ENCODE measurements at places on chromosomes 7 and 10.
A peak's percentile ranks its signal among the peaks of the same experiment; 100 is the strongest.

DNA sequence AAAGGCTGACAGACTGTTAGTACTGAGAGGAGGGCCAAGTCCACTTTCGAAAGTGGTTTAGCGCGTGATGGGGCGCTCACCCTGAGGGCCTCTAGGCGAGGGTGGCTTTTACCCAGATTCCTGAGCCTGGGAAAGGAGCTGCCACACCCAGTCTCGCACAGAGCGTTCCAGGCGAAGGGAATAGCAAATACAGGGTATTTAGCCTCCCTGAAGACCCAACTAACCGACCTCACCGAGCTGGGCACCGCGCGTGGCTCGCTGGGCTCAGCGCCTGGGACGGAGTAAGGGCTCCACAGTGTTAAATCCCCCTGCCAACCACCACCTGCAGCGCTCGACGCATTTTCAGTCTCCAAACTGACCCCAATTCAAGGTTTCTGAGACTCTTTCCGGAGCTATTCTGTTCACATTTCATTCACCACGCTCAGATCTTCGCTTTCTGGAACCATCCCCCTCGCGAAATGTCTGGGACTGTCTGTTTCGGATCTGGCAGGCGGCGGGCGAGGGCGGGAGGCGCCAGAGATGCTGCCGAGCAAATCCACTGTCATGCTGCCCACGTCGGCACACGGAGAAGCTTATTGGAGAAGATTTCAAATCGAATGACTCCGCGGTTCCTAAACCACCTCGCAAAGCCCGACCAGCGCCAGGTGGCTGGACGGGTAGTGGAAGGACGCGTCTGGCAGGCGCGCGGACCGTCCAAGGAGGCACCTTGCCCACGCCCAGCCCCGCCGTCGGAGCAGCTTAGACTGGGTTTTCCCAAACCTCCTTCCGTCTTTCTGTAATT is 1.4 kb upstream of the OSBPL3 start:
- DNase-seq = peak; percentile 41
- peak overlapping the region; percentile 97 for H3K27ac ChIP-seq
- H3K27me3 ChIP-seq = peaks cover 16% of the 10 kb centered on the region
- peak overlapping the region; percentile 95 for H3K4me3 ChIP-seq

GRCh38 chr7:29306319-29306991 is 111.9 kb downstream of the CHN2 start:
- DNase-seq = no peak
- no peak overlapping the region for H3K27ac ChIP-seq
- H3K36me3 ChIP-seq = peaks cover 11% of the 10 kb centered on the region
- peaks cover 2% of the 10 kb centered on the region for H3K27me3 ChIP-seq
- no peak overlapping the region for H3K4me3 ChIP-seq

- peaks cover 16% of the 10 kb centered on the region for H3K4me1 ChIP-seq
- H3K4me3 ChIP-seq = no peak overlapping the region
- H3K27ac ChIP-seq = no peak overlapping the region
- no peak for DNase-seq
- H3K36me3 ChIP-seq = no peaks in the 10 kb centered on the region
Observed at GRCh38 chr7:7924303-7924702, 44.3 kb upstream of the GLCCI1 start.

- H3K4me1 ChIP-seq = peaks cover 17% of the 10 kb centered on the region
- peaks cover 5% of the 10 kb centered on the region for H3K36me3 ChIP-seq
- H3K27ac ChIP-seq = no peak overlapping the region
- DNase-seq = peak; percentile 32
- H3K27me3 ChIP-seq = no peaks in the 10 kb centered on the region
Observed at GRCh38 chr7:33807779-33808482, 97.4 kb upstream of the BMPER start.

- no peaks in the 10 kb centered on the region for H3K36me3 ChIP-seq
- no peak for DNase-seq
- peaks cover 2% of the 10 kb centered on the region for H3K27me3 ChIP-seq
- H3K4me3 ChIP-seq = no peak overlapping the region
- peaks cover 26% of the 10 kb centered on the region for H3K4me1 ChIP-seq
Observed at GRCh38 chr10:71527135-71527534, 130.4 kb downstream of the CDH23 start.

GRCh38 chr10:106252541-106252940 is 912.0 kb downstream of the SORCS1 start:
- H3K27me3 ChIP-seq = no peaks in the 10 kb centered on the region
- peaks cover 17% of the 10 kb centered on the region for H3K4me1 ChIP-seq
- no peaks in the 10 kb centered on the region for H3K36me3 ChIP-seq
- H3K4me3 ChIP-seq = no peak overlapping the region
- no peak for DNase-seq

GRCh38 chr7:99260395-99260794 is 12.2 kb upstream of the MYH16 start:
- H3K27ac ChIP-seq = no peak overlapping the region
- no peak for DNase-seq
- H3K4me3 ChIP-seq = no peak overlapping the region
- no peaks in the 10 kb centered on the region for H3K4me1 ChIP-seq
- H3K27me3 ChIP-seq = no peaks in the 10 kb centered on the region

- H3K4me3 ChIP-seq = no peak overlapping the region
- H3K27ac ChIP-seq = no peak overlapping the region
- peaks cover 4% of the 10 kb centered on the region for H3K4me1 ChIP-seq
- no peaks in the 10 kb centered on the region for H3K27me3 ChIP-seq
- peaks cover 11% of the 10 kb centered on the region for H3K36me3 ChIP-seq
Observed at GRCh38 chr10:129275886-129276285, 191.2 kb upstream of the MGMT start.

DNA sequence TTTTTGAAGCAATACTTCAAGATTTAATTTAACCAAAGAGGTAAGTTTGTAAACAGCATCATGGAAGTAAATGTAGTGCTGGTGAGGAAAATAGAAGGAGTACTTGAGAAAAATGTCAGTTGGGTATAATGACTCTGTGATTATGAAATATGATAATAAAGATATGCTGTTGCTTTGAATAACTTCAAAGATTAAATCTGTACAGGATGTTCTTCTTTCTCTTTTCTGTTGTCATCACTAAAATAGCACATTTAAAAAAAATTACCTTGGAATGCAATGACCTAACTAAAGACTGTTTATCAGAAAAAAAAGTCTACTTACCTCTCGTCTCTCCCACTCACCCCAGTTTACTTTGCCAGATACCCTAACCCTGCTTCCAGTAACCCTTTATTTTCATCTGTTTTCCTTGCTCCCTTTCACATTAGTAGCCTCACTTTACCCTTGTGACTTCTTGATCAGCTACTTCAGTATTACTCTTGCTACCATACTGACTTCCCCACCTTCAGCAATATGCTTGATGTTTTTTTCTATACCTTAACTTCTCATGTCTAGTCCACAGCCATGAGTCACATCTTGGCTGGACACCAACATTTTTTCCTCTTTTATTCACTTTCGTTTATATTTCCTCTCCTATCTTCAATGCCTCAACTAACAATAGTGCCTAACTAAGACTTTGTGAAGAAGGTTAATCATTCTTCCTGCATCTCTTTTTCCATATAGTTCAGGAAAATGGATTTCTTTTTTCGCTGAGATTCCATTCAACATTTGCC is 29.7 kb upstream of the TAS2R16 start:
- H3K36me3 ChIP-seq = peaks cover 4% of the 10 kb centered on the region
- no peak overlapping the region for H3K27ac ChIP-seq
- H3K4me3 ChIP-seq = no peak overlapping the region
- peaks cover 2% of the 10 kb centered on the region for H3K27me3 ChIP-seq

GRCh38 chr7:138584283-138584682 is 116.9 kb downstream of the SVOPL start:
- no peak overlapping the region for H3K27ac ChIP-seq
- no peaks in the 10 kb centered on the region for H3K36me3 ChIP-seq
- no peak for DNase-seq
- H3K4me1 ChIP-seq = no peaks in the 10 kb centered on the region

- no peaks in the 10 kb centered on the region for H3K36me3 ChIP-seq
- peaks cover 3% of the 10 kb centered on the region for H3K27me3 ChIP-seq
- no peak overlapping the region for H3K27ac ChIP-seq
- peak overlapping the region; percentile 1 for H3K4me3 ChIP-seq
- peaks cover 28% of the 10 kb centered on the region for H3K4me1 ChIP-seq
Observed at GRCh38 chr10:96955794-96956193, 123.7 kb downstream of the LCOR start.

GRCh38 chr10:35606430-35606829 is 1.3 kb downstream of the GJD4 start:
- H3K36me3 ChIP-seq = peaks cover 13% of the 10 kb centered on the region
- H3K4me1 ChIP-seq = no peaks in the 10 kb centered on the region
- H3K27me3 ChIP-seq = peaks cover 8% of the 10 kb centered on the region

- no peak overlapping the region for H3K4me3 ChIP-seq
- peaks cover 3% of the 10 kb centered on the region for H3K27me3 ChIP-seq
- no peak overlapping the region for H3K27ac ChIP-seq
- no peaks in the 10 kb centered on the region for H3K36me3 ChIP-seq
- peaks cover 2% of the 10 kb centered on the region for H3K4me1 ChIP-seq
- DNase-seq = no peak
Observed at GRCh38 chr7:37675749-37676148, 7.8 kb upstream of the GPR141 start.

- peaks cover 1% of the 10 kb centered on the region for H3K27me3 ChIP-seq
- H3K27ac ChIP-seq = no peak overlapping the region
- H3K4me1 ChIP-seq = peaks cover 8% of the 10 kb centered on the region
- no peak overlapping the region for H3K4me3 ChIP-seq
Observed at GRCh38 chr7:74581916-74582440, 75.5 kb upstream of the GTF2I start.

- H3K27me3 ChIP-seq = peaks cover 1% of the 10 kb centered on the region
- no peak overlapping the region for H3K4me3 ChIP-seq
- no peak for DNase-seq
- H3K4me1 ChIP-seq = no peaks in the 10 kb centered on the region
- H3K36me3 ChIP-seq = peaks cover 4% of the 10 kb centered on the region
Observed at GRCh38 chr7:108026116-108026515, 23.2 kb upstream of the LAMB1 start.

GRCh38 chr7:84083846-84084245 is 110.7 kb downstream of the SEMA3A start:
- peaks cover 17% of the 10 kb centered on the region for H3K4me1 ChIP-seq
- no peak overlapping the region for H3K27ac ChIP-seq
- H3K36me3 ChIP-seq = no peaks in the 10 kb centered on the region
- no peaks in the 10 kb centered on the region for H3K27me3 ChIP-seq

GRCh38 chr10:76302481-76302880 is 871.1 kb downstream of the LRMDA start:
- no peaks in the 10 kb centered on the region for H3K36me3 ChIP-seq
- H3K4me3 ChIP-seq = no peak overlapping the region
- peaks cover 18% of the 10 kb centered on the region for H3K4me1 ChIP-seq
- H3K27me3 ChIP-seq = no peaks in the 10 kb centered on the region
- H3K27ac ChIP-seq = no peak overlapping the region
- no peak for DNase-seq

DNA sequence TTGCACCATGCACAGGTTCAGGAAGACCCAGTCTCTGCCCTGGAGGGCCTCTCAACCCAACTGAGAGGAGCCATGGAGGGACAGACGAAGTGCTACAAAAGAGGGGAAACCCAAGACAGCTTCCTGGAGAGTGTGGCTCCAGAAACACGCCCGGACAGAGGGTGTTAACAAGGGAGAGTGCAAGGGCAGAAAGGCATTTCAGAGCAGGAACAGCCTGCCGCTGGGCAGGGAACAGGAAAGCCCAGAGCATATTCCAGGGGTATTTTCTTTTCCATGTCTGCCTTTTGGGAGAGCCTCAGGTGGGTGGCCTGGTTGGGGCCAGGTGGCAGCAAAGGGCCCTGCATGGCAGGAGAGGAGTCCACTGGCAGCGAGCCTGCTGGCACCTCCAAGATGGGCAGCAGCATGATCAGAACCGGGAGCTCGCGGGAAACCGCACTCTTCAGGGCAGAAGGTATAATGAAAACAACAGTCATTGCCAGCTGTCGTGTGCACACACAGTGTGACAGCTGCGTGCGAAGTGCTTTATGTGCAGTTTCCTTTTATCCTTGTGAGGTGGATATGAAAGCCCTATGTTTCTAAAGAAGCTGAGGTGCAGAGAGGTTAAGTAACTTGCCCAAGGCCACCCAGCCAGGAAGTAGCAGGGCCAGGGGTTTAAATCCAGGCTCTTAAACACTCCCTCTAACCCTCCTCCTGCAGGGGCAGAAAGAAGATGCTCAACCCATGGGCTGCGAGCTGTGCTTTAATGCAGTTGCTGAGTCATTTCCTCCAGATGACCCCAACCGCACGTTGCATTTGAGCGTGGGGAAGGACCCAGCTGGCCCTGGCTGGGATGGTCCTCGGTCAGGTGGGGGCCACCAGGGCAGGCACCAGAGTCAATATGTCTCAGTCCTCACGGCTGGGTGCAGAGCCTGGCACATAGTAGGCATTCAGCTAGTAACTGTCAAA is 128.6 kb downstream of the OAT start:
- peaks cover 4% of the 10 kb centered on the region for H3K4me1 ChIP-seq
- H3K36me3 ChIP-seq = no peaks in the 10 kb centered on the region
- peak overlapping the region; percentile 52 for H3K27ac ChIP-seq
- H3K4me3 ChIP-seq = no peak overlapping the region
- peaks cover 5% of the 10 kb centered on the region for H3K27me3 ChIP-seq
- DNase-seq = no peak

Measured in glutamatergic neuron (in vitro differentiated cells).